Central memory CD8-positive, alpha-beta T cell (primary cell): ENCODE measurements at places on chromosomes 12 and 14.

DNA sequence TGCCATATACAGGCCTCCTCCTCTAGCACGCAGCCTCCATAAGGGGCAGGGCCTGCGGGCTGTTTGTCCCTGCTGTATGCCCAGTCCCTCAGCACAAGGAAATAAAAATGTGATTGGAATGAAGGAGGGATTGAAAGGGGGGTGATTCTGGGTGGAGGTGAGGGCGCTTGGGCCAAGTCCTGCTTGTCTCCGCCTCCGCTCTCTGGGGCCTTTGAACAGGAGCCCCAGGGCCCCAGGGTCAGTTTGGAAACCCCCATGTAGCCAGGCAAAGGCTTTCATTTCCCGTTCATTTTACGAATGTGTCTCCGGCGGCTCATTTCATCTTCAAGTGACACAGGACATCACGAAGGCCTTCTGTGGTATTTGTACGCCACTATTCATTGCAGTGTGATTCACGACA lies 4.5 kb upstream of the CACNA2D4 start:
- no peak for DNase-seq

GRCh38 chr12:82818271-82819035 lies 131.7 kb downstream of the TMTC2 start:
- no peak for DNase-seq

- no peak for DNase-seq
Observed at GRCh38 chr14:33414041-33414440, 475.4 kb downstream of the NPAS3 start.

- DNase-seq, result no peak
Observed at GRCh38 chr12:100858656-100859055, 64.1 kb downstream of the ANO4 start.

DNA sequence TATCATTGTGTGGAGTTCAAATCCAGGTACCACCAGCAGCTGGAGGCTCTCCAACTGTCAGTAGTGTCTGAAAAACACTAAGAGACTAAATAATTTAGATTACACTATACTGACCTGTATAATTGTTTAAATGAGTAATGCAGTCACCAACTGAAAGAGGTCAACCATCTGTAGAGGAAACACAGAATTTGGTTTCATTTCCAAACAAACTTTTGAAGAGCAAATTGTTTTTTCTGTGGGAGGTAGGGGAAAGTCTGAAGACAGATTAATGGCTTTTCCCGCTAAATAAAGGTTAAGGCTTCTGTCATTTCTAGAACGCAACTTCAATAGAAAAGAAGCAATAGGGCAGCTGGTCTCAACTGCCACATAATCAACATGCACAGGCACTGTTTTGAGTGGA lies 462.6 kb downstream of the PRKD1 start:
- DNase-seq, result no peak

DNA sequence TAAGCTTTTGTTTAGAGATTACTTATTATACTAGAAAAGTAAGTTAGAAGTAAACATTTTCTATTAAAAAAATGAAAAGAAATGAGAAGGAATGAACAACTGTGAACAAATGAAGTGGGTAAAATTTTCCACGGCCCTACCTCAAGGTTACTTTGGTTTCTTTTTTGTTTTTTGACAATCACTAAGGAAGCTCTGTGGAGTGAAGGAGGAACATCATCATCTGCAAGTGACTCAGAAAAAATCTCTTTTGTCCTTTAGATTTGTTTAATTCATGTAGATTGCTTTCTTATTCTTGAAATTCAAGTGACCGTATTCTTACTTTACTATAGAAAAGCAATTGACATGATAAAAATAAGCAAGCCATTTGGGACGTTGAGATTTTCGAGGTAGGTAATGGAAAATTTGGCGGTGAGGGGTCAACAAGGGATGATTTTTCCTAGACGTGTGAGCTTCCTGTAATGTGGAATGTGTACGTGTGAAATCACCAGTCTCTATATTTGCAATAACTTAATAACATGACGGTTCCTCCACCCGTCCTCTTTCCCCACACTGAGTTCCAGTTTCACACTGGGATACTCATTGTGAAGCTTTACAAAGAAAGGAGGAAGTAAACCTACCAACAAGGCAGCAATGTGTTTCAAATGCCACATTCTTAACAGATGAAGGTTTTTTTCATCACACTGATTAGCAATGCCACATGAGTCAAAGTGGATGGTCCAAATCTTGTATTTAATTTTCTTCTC lies 62.3 kb upstream of the EGLN3 start:
- no peak for DNase-seq

GRCh38 chr14:101116065-101116464 lies 212.5 kb upstream of the RTL1 start:
- no peak for DNase-seq

GRCh38 chr12:25552681-25553080 lies 402 bp downstream of the LMNTD1 start:
- no peak for DNase-seq

DNA sequence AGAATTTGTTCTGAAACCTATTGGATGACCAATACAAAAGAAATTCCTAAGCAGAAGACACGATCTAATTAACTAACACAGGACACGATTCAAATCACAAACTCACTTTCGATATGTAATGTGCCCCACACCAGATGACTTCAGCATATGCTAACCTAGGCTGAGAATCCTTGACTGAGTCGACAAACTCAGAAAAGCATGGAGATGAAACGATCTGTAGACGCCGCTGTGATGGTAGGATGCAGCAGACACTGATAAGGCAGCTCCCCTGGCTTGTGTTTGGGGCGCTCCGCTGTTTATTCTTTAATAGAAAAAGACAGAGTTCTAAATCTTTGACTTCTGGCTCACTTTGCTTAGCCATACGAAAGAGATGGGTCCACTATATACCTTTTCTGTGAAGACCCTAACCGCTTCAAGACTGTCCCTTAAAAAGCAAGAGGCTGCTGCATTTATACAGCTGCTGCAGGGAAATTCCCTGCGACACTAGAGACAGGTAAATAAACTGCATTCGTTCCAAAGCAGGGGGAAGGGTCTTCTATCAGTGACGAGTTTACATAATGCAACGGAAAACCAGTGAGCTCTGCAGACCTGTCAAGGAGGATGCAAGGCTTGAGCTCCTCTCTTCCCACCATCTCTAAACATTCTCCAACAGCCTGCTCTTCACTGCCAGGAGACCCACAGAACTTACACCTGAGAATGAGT lies 929 bp downstream of the CHD8 start:
- no peak for DNase-seq

DNA sequence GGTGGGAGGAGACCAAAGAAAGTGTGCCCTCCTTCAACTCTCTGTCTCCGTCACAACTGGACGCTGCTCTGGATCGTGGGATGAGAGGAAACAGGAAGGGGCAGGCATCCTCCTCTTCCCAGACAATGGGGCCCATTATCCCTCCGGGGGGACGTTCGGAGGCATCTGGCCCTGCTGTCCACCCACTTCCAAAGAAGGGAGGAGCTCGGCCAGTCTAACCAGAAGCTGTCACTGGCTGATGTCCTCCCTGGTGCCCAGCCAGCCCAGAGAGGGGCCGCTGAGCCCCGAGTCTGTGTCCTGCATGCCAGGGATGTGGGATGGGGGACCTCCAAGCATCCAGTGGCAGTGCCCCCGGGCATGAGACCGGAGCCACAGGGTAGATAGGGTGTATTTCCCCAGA lies 39.8 kb upstream of the MEG3 start:
- no peak for DNase-seq

DNA sequence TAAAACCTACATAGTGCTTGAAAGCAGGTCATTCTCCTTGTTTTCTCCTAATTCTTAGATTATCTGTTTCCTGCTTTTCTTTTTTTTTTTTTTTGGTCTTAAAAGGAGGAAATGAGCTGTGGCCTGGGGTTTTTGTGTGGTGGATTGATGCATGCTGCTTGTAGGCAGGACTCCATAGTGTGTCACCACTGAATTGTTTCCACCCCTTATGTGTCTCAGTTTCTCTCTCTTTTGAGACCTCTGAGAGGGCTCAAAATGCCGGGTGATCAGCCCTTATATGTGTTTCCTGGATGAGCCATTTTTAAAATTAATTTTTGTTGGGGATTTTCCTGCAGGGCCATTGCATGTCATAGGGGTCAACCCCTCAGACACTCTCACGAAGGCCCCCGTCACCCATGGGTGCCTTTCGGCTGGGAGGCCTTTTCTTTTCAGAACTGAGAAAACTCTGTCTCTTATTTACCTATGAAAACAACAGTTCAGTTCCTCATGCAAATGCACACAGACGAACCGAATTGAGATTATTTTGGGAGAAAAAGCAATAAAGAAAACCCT lies 32.0 kb upstream of the LRRK2 start:
- no peak for DNase-seq

- no peak for DNase-seq
Observed at GRCh38 chr12:108712165-108712924, 19.0 kb downstream of the CORO1C start.

DNA sequence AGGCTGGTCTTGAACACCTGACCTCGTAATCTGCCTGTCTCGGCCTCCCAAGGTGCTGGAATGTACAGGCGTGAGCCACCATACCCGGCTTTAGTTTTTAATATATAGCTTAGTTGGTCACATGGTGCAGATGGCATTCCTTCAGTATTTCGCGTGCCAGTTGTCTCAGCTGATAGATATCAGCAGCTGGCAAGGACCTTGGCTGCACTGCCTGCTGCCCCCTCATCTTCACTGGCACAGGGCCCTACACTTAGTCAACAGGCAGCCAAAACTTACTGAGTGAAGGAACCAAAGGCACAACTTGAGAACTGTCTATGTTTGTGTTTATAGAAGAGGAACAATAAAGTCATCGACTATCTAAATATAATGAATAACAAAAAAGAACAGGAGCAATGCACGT lies 31.0 kb downstream of the EID3 start:
- DNase-seq, result no peak

DNA sequence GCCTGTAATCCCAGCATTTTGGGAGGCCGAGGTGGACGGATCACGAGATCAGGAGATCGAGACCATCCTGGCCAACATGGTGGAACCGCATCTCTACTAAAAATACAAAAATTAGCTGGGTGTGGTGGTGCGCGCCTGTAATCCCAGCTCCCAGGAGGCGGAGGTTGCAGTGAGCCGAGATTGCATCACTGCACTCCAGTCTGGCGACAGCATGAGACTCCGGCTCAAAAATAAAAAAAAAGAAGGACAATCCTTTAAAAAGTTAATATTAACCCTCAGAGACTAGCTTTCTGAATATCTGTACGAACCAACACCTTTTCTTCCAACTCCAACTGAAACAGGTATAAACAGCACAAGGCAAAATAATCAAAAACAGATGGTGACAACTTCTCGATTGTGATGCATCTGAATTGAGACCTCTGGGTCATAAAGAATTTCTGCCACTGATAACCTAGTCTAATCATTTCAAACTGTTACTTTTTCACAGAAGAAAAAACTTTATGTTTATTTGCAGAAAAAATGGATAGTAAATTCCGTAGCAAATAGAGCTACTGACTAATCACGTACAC lies 27.8 kb downstream of the CLIP1 start:
- no peak for DNase-seq

DNA sequence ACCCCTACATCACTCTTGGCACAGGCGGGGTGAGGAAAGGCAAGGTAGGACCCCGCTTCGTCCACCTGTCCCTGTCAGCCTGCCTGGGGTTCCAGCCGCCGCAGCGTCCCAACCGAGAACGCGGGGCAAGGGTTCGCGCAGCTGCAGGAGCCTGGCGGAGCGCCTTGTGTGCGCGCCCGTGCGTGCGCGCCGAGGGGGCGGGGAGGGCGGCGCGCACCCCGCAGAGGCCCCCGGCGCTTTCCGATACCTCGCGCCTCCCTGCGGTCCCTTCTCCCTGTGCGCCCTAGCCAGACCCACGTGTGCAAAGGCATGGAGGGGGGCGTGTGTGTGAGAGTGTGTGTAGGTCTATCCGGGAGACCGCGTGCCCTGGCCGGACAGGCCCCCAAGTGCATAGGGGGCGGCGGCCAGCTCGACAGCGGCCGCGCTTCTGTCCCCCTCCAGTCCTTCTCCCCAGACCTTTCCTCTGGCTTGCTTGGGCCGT lies 122.4 kb downstream of the TSPAN9 start:
- DNase-seq, result no peak

DNA sequence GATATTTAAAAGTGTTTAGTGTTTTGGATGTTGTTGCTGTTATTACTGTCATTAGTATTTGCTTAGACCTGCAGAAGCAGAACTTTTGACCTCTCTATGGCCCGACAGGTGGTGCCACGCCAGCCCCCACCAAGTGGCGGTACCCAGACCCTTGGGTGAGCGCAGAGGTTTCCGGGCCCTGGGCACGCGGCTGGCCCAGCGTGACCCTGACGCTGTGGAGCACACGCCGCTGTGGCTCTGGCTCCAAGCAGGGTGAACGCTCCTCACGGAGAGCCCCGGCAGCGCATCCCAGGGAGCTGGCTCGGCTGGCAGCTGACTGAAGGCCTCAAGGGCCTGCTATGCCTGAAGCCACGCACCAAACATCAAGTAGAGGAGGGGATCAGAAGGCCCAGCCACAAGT lies 22.6 kb downstream of the SLC25A47 start:
- DNase-seq, result no peak

DNA sequence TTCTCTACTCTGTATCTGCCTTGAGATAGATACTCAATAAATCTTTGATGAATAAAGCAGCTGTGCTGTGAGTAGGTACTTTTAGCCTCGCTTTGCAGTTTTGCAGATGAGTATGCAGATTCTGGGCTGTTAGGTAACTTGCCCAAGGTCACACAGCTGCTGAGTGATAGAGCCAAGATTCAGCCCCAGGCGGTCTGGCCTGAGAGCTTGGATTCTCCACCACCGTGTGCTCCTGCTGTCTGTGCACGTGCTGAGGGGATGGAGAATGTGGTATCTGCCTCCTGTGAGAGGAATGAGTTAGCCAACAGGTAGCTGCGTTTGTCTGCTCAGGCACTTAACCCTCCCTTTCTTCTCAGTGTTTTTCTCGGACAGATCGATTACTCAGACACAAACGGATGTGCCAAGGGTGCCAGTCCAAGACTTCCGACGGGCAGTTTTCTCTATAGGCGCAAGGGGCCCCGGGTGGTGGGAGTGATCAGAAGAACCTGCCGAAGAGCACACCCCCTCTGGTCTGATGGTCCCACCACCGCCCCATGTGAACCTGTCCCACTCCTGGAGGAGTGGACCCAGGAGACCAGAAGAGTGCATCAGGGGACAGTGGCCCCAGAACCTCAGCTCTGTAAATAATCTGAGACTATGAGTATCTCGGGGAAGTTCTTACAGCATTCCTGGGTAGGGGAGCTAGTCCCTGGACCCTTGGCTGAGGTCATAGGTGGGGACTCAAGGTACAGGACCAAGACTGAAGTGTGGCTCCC lies 6.6 kb upstream of the CSAD start:
- DNase-seq, result no peak

GRCh38 chr12:54479421-54479820 lies 6.0 kb upstream of the GTSF1 start:
- no peak for DNase-seq
